Right lung (tissue), 10 donors: ENCODE measurements at places on chromosomes 6 and 20. TPM values are rescaled to one million over a fixed set of nuclear protein-coding genes. Genes with fewer than 3 reads are reported as not detected.
A peak's percentile ranks its signal among the peaks of the same experiment; 100 is the strongest.

The BTNL2 gene
- polyA plus RNA-seq, result 2.1 TPM

The ARHGAP40 gene
- polyA plus RNA-seq, result 0.11 TPM

GRCh38 chr20:6395695-6396094 lies 272.9 kb upstream of the FERMT1 start:
- no peak for DNase-seq

GRCh38 chr6:134406311-134406710 lies 88.4 kb upstream of the SGK1 start:
- no peak for DNase-seq

DNA sequence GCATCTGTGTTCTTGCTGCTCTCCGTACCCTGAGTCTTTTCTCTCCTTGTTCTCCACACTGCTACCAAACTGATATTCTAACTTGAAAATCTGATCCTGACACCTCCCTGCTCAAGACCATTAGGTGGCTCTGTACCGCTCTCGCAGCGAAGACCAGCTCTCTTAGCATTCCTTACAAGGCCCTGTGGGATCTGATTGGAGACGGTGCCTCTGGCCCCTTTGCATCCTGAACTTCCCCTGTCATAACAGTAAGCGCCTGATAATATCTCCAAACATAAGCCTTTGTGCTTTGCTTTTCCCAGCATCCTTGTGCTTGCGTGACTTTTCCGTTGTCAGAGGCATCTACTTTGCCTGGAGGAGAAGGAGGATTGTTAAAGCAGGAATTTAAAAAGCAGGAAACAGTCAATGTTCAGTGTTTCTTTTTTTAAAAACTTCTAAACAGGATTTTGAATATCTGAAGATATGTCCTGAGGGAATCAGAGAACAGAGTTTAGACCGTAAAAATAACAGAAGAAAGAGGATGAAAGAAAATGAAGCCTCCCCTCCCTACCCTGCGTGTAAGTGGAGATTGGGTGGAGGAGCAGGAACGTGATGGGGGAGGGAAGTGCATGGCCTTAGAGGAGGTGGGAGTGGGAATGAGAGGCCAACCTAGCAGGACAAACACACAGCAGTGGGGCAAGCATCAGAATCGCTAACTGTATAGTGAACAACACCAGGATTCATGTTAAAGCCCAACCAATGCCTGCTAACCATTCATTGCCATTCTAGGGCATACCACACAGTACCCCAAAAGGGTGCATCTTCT lies 89.2 kb upstream of the STMND1 start:
- DNase-seq, result no peak

The MYB gene
- polyA plus RNA-seq, result 3.1 TPM

- peak; percentile 66 for DNase-seq
These were observed 27.4 kb downstream of the MGME1 start for GRCh38 chr20:17995967-17996819.

The ZNF311 gene
- 7.3 TPM for polyA plus RNA-seq

GRCh38 chr6:35728683-35729678 lies 7.9 kb upstream of the ARMC12 start:
- no peak for DNase-seq

DNA sequence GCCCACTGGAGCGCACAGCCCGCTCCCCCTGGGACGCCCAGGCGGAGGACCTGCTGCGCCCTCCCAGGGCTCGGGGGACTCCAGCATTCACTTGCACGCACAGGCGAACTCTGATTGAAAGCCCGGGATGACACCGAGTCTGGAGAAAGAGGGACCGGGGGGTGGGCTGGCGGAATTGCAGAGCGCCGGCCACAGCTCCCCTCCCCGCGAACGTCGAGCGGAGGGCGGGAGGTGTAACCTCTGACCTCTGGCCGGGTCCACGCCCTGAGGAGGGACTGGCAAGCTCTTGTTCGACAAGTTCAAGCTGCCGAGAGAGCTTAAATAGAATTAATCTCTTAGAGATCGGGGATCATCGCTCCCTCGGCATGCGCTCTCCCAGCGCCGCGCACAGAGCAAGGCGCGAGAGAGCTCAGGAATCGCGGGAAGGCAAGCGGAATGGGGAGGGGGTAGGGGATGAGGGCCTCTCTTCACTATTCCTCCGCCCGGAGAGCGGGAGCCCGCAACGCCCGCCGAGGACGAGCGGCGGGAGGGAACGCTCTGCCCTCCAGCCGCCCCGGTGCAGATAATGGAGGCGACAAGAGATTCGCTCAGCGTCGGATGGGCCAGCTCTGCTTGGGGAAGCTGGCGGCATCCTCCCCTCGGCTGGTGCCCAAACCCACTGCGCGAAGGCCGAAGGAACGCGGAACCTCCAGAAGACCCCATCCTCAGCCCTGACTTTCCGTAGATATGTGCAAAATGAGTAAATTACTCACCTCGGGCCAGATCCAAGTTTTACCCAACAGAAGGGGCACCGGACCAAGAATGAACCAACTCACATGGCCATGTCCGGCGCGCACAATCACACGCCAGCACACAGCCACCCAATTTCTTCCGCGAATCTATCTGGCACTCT lies 761 bp upstream of the NR2E1 start:
- no peak for DNase-seq

- DNase-seq, result no peak
These were observed 71.8 kb downstream of the LCA5 start for GRCh38 chr6:79465381-79465780.

The TSPYL4 gene
- polyA plus RNA-seq, result 46.8 TPM

The CLPSL1 gene
- polyA plus RNA-seq, result not detected

- no peak for DNase-seq
These were observed 28.4 kb downstream of the TP53INP2 start for GRCh38 chr20:34732523-34732922.

GRCh38 chr6:144365271-144365670 lies 80.1 kb downstream of the UTRN start:
- no peak for DNase-seq

DNA sequence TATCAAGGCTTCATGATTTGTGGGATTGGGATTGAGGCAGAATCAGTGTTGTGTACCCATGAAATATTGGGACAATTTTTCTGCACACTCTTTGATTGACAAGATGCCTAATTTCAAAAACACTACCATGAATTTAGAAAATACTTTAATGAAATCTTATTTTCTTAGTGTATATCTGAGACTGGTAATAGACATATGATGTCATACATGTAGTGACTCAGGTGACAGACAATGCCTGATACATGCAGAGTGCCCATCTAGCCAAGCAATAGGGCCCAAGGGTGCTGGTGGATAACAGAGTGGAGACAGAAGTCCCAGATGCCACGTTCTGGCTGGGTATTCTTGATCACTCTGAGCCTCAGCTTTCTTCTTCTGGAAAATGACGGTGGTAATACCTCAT lies 279.6 kb upstream of the ARID1B start:
- DNase-seq, result no peak

The FABP7 gene
- polyA plus RNA-seq, result 17.3 TPM

GRCh38 chr6:71015392-71015791 lies 58.5 kb upstream of the B3GAT2 start:
- DNase-seq, result no peak

DNA sequence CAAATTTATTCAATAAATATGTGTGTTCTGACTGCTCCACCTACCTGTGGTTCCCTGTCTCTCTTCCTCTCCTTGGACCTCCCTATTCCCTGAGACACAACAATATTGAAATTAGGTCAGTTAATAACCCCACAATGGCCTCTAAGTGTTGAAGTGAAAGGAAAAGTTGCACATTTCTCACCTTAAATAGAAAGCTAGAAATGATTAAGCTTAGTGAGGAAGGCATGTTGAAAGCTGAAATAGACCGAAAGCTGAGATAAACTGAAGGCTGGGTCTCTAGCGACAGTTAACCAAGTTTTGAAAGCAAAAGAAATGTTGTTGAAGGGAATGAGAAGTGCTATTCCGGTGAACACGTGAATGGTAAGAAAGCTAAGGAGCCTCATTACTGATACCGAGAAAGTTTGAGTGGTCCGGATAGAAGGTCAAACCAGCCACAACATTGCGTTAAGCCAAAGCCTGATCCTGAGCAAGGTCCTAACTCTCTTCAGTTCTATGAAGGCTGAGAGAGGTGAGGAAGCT lies 34.1 kb downstream of the UST start:
- no peak for DNase-seq

The SLC32A1 gene
- polyA plus RNA-seq, result not detected

The SOX4 gene
- polyA plus RNA-seq, result 84.3 TPM

GRCh38 chr20:49457444-49457843 lies 25.0 kb downstream of the KCNB1 start:
- no peak for DNase-seq

The TRIM31 gene
- 0.24 TPM for polyA plus RNA-seq

The RGS17 gene
- 2.6 TPM for polyA plus RNA-seq

GRCh38 chr6:90315354-90315950 lies 18.8 kb upstream of the BACH2 start:
- no peak for DNase-seq

- peak; percentile 76 for DNase-seq
These were observed 2.7 kb upstream of the COL12A1 start for GRCh38 chr6:75208298-75209183.

The MYH7B gene
- polyA plus RNA-seq, result 2.1 TPM

GRCh38 chr6:165880686-165881085 lies 217.6 kb upstream of the PDE10A start:
- DNase-seq, result no peak
